Retina (tissue), 1 donor: ENCODE measurements at places on chromosomes 7 and 10.

DNA sequence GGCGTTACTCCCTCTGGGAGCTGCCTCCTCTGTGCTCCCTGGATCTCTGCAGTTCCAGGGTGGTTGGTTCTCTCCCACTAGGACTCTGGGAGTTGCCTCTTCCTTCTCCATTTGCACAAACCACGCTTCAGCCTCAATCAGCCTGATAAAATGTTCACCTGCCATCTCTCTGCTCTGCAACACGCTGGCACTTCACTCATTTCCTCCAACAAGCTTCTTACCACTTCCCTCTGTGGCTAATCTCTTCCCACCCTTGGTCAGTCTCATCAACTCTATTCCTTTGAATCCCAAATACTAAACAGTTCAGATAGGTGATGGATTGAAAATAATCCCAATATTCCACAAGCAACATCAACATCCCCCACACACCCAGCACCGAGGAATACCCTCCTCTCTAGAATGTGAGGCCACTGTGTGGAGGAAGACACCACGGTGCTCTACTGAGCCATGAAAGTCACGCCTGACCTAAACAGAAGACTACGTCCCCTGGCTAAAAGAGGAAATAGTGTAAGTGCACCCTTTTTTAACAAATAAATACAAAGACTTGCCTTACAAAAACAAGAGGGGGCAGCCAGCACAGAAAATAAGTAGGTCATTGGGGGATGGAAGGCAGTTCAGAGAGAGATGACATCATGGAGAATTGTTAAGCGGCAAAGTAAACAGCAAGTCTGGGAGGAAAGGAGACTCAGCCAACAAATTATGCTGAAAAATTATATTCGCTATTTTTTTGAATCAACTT lies 1.9 kb upstream of the FAM170B start:
- DNase-seq = no peak

DNA sequence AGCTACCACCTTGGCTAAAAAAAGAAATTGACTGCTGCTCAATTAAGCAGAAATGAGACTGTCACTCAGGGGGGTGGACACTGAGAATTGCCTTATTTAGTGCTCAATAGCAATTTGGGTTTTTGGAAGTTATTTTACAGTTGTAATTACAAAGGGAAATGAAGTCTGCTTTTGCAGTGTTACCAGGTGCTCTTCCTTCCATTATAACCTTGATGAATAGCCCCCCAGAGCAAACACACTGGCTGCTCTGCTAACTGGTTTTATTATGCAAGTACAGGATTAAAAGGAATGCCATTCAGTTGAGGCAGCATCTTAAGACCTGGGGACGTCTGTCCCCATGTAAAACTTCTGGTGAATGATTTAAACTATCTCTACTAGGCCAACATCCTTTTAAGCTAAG lies 191.0 kb downstream of the EVX1 start:
- DNase-seq = no peak

DNA sequence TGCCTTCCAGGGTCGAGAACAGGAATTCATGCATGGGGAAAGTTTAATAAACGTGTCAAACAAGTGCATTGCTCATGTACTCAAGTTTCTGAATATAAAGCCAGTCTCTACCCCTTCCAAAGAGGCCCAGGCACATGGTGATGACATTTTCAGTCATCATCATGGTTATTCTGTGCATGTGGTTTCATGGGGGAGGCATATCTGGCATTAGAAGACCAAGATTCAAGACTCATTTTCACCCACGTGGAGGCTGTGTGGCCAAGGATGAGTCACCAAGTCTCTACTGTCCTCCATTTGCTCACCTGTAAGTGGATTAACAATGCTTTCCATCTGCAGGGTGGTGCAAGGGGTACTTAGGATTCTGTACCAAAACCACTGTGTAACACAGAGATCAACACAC lies 34.0 kb upstream of the CNPY1 start:
- DNase-seq = no peak

DNA sequence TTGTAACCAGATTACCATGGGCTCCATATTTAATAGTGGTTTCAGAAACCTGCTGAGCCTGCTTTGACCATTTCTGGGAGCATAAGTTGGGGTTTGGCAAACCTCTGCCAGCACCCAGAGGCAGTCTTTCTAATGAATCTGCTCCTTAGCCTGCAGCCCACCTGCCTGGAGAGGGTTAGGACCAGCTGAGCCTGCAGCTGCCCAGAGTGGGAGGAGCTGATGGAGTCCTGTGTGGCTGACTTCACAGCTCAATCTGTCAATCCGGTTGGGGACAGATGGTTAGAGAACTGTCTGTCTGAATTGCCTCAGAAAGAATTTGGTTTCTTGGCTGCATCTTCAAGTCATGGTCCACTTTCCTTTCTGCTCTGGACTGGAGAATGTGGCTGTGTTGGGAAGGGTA lies 444.6 kb downstream of the NRG3 start:
- DNase-seq = no peak

- DNase-seq = no peak
Measured at GRCh38 chr10:111035542-111035941, 41.3 kb upstream of the ADRA2A start.

DNA sequence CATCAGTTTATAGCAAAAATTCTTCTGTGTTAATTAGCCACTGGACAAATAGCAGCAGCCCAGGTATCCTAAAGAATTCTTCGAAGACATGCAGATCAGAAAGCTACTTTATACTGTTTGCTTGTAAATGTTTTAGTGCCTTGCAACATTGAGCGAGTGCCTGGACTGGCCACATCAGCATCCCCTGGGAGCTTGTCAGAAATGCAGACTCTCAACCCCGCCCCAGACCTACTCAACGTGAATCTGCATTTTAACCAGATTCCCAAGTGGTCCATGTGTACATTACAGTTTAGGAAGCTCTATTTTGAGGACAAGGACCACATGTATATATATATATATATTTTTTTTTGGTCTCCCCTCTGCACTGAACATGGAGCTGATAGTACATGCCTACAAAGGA lies 18.5 kb upstream of the PLEKHS1 start:
- DNase-seq = no peak

DNA sequence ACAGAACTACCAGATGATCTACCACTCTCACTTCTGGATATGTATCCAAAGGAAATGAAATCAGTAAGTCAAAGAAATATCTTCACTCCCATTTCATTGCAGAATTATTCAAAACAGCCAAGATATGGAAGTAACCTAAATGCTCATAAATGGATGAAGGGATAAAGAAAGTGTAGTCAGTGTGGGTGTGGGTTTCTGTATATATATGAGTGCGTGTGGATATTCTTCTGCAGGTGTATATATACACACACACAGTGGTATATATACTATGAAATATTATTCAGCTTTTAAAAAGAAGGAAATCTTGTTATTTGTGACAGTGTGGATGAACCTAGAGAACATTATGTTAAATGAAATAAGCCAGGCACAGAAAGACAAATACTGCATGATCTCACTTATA lies 48.7 kb downstream of the IMMP2L start:
- no peak for DNase-seq

- DNase-seq = no peak
Measured at GRCh38 chr10:128059266-128059981, 66.8 kb downstream of the MKI67 start.

GRCh38 chr7:64180989-64181388 lies 26.0 kb upstream of the ZNF735 start:
- DNase-seq = no peak

- no peak for DNase-seq
Measured at GRCh38 chr7:99514050-99514449, 9.6 kb downstream of the ZKSCAN5 start.

GRCh38 chr10:30979956-30980355 lies 51.7 kb downstream of the ZNF438 start:
- no peak for DNase-seq

DNA sequence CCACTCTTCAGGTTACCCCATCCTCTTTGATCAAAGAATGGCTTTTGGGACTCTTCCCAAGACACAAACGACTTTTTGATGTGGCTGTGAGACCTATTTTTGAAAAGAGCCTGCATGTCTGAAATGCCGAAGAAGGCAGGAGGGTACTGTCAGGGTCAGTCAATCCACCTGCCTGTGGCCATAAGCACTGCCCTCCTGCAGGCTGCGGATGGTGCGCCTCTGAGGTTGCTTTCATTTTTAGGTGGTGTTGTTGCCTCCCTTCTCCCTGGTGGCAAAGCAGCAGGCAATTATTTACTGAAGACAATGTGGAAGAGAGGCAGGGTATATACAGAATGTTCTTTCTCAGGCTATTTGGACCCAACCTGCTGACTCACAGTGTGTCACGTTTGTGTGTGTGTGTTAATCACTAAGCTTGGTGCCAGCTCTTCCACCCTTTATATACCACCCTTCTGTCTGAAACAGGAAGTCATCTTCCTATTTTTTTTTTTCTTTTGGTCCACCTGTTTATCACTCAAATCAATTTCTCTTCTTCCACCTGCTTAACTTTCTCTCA lies 1421.2 kb upstream of the CELF2 start:
- no peak for DNase-seq

GRCh38 chr7:1297017-1297960 lies 64.6 kb downstream of the UNCX start:
- DNase-seq = no peak

DNA sequence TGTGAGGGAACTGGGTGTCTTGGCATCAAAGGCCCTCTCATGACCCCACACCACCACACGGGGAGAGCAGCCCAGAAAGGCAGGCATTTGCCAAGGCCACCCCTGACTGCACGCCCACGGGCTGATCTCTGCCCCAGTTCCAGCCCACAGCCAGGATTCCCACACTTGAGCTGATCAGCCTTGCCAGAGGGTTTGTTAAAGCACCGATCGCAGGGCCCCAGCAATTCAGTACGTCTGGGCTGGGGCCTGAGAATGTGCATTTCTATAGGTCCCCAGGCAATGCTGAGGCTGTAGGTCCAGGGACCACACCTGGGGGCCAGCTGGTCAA lies 103.9 kb downstream of the TNS3 start:
- DNase-seq = no peak

DNA sequence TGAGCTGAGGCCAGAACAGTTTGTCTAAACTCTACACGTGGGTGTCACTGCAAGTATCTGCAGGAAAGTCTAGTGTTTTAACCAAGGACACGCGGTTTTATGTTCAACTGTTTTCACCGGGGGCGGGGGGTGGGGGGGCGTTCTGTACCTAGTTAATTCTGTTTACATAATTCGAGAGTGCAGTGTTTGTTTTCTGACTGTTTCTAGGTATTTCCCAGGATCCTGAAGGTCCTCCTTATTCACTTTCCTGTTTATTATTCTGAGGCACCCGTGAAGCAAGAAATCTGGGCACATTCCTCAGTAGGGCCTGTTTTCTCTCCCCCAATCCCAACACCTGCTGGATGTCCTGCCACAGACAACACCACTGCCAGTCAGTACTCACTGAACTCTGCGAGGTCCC lies 7.6 kb downstream of the LOXL4 start:
- DNase-seq = no peak

- DNase-seq = no peak
Measured at GRCh38 chr10:69218831-69219230, 1.3 kb upstream of the HKDC1 start.

GRCh38 chr10:63657761-63658160 lies 136.6 kb downstream of the REEP3 start:
- no peak for DNase-seq

DNA sequence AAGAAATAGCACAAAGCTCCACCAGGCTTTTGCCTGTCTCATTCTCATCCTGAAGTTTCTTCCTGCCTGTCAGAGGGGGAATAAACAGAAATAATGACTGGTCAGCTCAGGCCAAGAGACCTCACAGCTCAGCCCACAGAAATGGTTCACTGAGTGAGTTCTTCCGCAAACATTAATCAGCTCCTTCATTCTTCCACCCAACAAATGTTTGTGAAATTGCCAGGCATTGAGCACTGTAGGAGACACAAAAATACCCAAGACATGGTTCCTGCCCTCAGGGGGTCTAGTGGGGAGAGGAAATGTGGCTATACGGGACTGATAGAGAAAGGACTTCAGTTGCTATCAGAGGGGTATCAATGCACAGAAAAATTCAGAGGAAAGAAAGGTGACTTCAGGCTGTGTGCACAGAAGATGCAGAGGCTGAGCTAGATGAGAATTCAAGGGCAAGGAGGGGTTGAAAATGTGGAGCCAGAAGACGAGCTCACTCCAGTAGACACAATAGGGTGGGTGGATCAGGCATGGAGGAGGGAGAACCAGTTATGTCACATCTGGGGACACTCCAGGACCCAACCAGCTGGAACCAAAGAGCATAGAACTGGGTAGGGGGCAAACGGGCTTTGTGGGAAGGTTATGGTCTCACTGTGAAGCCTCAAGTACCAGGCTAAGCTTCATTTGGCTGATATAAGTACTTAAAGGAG lies 20.9 kb downstream of the MYOF start:
- DNase-seq = no peak

GRCh38 chr7:112067200-112067599 lies 139.0 kb downstream of the DOCK4 start:
- no peak for DNase-seq

DNA sequence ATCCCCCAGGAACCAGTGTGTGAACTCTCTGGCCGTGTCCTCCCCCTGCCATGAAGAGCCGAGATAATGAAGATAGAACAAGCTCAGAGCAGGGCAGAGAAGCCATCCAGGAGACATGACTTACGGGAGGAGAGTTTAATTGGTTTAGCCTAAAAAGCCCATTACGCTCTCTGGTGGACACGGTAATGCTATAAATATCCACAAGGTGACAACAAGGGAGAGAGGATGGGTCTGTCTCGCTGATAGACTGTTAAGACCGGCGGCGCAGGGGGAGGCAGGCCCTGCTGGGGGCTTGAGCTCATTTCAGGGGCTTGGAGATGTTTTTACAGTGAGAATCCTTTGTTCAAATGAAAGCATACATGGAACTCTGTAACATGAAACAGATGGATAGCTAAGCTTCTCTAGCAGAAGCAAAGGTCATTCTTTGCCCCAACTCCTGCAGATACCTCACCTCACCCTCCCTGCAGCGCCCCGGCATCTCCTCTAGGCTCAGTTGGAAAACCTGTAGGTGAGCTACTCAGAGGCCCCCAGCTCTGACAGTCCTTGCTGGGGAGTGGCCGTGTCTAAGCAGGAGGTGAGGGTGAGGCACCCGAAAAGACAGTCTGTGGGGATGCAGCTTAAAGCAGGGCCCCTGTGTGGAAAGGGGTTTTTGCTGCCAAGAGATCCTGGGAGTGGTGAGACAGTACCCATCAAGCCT lies 40.8 kb upstream of the LOXL4 start:
- peak; percentile 70 for DNase-seq
